ENCODE measurements at places on chromosomes 7 and 10. TPM values are rescaled to one million over a fixed set of nuclear protein-coding genes. Genes with fewer than 3 reads are reported as not detected.

The OR2AE1 gene
- total RNA-seq = 0.17 TPM

DNA sequence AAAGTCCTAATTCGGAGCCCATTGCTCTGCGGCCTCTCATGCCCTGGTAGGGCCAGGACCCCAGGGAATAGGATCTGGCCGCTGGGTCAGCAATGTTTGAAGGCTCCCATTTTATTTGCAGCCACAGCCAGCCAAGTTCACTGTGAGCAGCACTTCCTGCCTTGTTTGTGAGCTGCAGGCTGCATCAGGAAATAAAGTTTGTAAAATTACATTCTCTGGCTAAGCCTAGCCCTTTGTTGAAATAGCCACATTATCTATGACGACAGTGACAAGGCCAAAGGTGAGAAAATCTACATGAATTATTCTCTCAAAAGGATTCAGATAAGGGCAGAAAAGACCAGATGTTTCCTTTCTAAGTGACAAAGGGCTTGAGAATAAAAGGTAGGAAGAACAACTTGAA is 23.7 kb upstream of the ITGB1 start:
- DNase-seq = peak; percentile 73

The SLC25A40 gene
- total RNA-seq = 4.1 TPM

The HOXA4 gene
- 0.51 TPM for total RNA-seq

GRCh38 chr10:5502571-5503476 is 3.5 kb upstream of the CALML5 start:
- no peak for DNase-seq

DNA sequence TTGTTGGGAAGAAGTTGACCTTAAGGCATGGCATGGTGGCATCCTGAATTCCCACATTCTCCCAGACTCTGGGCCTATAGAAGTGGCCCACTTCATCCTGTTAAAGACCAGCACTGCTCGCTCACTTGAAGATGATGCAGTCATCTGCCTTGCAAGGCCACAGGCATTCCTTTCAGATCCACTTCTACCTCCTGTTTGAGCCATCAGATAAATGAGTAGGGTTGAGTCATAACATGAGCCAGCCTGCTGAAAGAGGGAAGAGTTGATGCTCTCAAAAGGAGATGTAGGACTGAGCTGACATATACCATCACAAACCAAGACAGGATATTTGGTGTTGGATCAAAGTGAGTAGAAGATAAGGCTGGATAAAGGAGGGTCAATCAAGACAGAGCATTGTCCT is 1.5 kb upstream of the EBLN1 start:
- peak; percentile 37 for DNase-seq

DNA sequence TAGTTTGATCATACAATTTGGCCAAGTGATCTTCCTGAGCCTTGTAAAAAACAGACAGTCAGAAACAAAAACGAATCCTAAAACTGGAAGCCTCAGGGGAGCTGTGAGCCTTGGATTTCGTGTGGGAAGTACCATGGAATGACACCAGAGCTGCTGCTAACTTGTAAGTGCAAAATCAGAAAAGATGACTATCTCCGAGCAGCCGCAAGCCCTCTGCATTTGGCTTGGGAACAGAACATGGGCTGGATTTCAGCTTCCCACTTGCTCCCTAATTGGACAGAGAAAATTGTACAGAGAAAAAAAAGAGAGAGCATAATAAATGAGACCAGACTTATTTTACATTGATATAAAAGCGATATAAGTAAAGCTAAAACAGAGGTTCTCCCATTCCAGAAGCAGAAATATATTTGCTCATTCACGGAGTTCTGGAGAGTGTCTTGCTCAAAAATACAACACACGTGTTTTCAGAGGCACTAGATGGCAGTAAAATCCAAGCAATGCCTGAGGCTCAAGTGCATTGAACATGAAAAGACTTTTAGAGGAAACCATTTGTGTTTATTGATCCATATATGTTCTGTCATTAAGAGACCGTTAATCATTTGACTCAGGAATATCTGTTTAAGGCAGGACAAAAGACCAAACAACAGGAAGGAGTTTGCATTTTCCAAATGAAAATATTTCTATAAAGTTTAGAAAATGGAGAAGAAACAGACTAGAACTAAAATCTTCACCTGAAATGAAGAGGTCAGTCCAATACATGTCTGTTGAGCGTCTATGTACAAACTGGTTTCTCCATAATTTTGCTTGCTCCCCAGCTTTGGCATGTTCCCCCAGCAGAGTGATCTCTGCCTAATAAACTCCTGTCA is 78.3 kb upstream of the SLC26A5 start:
- peak; percentile 66 for DNase-seq

The DIP2C gene
- total RNA-seq = 12.6 TPM

GRCh38 chr7:6571160-6571779 is 6.0 kb upstream of the ZDHHC4 start:
- DNase-seq = no peak

DNA sequence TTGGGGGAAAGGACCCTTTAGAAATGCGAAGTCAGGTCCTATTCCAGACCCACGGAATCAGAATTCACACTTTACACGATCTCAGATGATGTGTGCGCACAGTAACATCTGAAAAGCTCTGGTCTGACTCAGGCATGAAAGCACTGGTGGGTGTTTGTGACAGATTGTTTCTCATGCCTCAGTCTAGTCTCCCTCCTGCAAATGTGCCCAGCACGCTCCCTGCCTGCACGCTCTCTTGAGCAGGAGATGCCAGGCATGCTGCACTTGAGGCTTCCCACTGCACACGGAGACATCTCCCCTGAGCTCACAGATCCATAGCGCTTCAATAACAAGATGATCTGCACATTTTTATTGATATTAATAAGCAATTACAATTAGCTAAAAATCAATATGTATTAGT is 23.6 kb upstream of the ZNF37A start:
- no peak for DNase-seq

DNA sequence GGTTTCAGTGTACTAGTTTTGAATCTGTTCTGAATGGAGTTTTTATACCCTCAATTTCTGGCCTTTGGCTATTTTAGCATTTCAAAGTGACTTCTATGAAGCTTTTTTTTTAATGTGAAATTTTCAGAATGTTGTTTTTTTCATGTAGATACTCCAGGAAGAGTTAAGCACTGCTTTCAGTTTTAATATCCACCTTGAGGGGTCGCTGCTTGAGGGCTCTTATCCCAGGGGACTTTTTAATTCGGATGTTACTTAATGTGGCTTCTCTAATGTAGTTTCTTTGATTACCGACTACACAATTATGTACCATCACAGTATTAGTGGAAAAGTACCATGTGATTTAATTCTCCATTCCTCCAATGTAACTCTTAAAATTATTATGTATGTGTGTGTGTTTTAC is 5.2 kb downstream of the IFIT5 start:
- peak; percentile 62 for DNase-seq

DNA sequence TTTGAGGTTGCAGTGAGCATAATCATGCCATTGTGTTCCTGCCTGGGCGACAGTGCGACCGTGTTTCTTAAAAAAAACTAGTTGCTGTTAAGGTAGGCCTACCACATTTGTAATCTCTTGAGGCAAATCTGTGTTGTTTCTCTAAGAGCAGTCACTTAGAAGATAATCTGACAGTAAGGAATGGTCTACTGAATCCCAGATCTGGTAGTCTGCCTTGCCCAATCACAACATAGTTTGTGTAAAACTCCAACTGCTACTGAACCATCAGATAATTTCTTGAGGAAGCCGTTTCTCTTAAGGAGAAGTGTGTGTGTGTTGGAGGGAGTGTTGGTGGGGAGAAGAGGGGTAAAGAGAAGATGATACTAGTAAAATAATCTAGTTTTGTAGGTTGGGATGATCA is 5.0 kb downstream of the NRF1 start:
- DNase-seq = no peak

The LRRC4 gene
- total RNA-seq = 0.33 TPM

DNA sequence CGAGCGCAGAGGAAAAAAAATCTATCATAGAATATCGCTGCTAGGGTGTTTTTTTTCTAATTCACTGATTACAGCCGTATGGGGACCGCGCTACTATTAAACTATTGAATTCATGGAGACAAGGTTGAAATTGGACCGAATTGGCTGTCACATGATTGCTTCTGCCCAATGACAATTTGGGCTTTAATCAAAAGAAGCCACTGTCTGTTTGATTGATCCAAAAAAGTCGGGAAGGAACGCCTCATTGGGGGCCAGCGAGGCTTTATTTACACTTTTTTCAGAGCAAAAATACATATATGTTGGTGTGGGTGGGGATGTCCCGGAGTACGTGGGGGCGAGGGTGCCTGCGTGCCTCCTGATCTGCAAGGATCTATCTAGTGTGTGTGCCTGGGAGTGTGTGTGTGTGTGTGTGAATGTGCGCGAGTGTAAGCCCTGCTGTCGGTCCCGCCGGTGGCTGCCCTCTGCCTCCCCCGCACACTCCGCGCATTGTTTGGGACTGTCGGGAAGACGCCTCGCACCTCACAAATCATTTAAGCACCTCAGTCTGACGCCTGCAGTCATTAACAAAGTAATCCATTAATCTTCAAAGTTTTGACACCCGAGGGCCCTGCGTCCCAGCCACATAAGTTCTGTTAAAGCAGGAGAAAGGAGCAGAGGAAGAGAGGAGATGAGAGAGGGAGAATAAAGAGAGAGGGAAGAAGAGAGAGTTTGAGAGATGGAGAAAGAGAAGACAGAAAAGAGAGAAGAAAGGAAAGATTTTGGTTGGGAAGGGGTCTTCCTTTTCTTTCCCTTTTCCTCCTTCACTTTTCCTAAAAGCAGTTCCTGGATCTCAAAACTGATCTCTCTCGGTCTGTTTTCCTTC is at the start of gene HOXA2:
Gene HOXA2, minus strand, starts transcription at position 103 of the 862 bp plus-strand sequence. CDS start 183 bp downstream, outside the sequence.
- peak; percentile 91 for DNase-seq

DNA sequence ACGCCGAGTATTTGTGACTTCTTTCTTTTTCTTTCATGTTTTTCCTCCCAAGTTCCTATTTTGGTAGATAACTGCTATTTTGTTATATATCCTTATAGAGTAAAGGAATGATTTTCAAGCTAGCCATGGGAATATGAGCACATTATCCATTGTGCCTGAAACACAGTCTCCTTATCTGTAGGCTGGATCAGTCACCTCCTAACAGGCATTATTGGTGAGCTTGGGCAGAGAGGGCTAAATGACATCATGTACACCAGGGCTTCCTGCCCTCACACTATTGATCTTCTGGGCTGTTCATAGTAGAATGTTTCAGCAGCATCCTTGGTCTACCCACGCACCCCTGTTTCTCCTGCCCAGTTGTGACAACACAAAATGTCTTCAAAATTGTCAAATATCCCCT is 88.1 kb upstream of the CTBP2 start:
- no peak for DNase-seq

GRCh38 chr10:99393036-99393435 is 37.4 kb downstream of the GOT1 start:
- DNase-seq = no peak

DNA sequence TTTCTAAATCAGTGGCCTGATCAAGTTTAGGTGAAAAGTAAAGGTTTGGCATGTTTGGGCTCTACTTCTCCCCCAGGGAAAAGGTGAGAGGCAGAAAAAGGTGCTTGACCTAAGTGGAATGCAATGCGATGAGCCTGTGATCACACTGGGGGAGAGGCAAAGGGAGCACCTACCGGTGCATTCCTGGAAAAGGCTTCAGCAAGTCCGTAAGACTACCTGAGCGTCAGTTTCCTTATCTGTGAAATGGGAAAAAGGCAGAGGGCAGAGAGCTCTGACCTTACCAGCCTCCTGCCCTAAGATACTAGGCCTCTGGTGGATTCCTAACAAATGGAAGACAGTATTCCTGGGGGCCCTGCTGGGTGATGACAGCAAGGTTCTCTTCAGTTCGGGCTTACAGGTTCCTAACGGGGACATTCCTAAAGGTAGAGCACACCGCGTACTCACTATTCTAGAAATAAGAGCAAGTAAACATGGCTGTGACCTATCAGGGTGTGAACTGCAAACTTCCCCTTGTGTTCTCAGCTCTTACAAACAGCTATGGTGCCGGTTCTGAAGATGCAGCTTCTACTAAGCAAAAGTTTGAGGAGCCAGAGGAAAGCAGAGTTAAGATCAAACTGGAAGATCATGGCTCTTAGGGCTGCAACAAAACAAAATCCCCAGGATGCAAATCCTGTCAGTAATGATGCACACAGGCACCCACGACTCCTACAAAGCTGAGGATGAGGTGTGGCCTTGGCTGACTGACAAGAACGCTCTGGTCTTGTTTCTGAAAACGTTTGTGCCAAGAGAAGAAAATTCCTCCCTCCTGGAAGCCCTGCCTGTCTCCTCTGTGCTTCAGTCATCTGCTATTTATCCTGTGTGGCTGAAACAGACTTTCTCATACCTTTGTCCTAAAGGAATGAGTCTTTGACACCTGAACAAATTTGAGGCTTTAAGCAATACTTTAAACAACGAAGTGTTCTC is 13.3 kb upstream of the ACSL5 start:
- DNase-seq = no peak

GRCh38 chr7:155555116-155555695 is 8.8 kb upstream of the CNPY1 start:
- no peak for DNase-seq

DNA sequence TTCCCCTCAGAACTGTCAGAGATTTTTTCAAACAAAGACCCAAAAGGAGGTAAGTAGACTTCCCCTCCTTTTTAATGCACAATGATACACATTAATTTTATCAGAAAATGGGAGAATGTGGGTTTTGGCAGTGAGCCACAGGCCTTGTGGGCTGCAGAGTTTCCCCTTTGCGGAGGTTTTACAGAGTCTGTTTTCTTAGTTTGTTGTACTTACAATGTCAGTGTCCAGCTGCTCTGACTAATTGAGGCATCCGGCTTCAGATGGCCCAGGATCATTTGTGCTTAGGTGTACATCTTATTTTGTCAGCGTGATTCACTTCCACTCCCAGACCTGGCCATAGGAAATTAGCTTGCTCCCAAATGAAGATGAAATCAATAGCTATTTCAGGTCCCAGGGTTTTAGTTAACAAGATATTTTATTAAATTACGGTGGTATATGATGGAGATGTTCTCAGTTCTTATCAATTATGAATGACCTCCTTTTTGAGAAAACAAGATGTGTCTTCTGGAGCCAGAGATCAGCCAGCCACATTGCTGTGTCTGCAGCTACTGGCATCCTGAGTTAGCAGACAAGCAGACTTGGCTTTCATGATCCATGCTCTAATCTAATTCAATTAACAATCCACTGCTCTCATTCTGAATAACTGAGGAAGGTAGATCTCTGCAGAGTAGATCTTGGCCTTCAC is 1086.6 kb upstream of the SORCS1 start:
- DNase-seq = no peak

DNA sequence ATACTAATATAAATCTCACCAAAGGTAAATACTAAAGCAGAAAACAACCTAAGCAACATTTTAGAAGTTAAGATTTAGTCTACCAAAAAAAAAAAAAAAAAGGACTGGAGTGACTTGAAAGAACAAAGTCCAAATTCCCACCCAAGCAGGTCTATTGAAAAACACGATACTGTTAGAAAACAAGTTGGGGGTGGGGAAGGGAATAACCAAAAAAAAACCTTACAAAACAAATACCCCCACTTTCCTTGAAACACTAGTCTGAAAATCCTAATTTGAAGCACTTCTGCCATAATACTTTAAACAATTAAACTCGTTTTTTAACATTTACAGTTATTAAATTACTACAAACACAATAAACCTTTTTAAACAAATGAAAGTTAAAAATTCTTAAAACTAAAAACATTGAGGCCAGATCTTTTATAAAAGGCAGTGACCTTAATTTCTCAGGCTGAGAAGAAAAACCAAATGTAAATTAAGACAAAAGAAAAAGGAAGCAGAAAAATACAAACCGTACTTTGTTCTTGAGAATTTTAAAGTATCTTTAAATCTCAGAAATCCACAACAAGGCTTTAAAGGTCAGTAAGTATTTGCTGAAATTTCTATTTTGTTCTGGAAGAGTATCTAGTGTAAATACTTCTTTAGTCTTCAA is 135.1 kb downstream of the NRBF2 start:
- peak; percentile 41 for DNase-seq

- DNase-seq = peak; percentile 32
These were observed 51.1 kb downstream of the ASB13 start for GRCh38 chr10:5615316-5615715.
